ENCODE measurements at places on chromosomes 3 and 15.

DNA sequence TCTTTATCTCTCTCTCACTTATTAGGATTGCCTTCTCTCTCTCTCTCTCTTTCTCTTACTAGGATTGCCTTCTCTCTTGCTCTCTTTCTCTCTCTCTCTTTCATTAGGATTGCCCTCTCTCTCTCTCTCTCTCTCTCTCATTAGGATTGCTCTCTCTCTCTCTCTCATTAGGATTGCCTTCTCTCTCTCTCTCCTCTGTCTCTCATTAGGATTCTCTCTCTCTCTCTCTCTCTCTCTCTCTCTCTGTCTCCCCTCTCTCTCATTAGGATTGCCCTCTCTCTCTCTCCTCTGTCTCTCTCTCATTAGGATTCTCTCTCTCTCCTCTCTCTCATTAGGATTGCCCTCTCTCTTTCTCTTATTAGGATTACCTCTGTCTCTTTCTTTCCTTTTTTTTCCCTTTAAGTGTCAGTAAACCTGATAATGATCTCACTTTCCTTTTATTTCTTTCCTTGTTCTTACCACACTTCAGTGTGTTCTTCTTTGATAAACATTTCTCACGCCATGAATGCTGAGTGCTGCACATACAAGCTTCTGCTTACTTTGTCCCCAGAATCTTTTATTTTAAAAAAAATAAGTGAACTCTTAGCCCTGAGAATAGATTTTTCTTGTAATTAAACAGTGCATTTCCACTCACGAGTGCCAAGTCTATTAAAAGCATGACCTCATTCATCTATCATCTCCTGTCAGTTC lies 243.4 kb upstream of the TBC1D5 start:
- no peak for DNase-seq

DNA sequence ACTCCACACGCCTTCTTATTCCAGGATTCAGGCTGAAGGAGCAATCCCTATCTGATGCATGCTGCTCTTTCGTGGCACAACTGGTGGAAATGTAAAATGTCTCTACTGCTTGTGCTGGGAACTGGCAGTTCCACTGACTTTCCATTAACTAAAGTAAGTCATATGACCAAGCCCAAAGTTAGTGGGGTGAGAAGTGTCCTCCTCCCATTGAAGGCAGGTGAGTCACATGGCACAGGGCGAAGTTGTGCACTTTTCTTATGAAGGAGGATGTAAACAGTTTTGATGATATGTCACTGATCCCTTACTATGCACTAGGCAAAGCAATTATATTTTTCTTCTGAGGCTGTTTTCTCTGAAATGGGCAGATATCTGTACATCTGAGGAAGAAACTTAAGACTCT lies 51.6 kb downstream of the SLC7A14 start:
- DNase-seq, result no peak

DNA sequence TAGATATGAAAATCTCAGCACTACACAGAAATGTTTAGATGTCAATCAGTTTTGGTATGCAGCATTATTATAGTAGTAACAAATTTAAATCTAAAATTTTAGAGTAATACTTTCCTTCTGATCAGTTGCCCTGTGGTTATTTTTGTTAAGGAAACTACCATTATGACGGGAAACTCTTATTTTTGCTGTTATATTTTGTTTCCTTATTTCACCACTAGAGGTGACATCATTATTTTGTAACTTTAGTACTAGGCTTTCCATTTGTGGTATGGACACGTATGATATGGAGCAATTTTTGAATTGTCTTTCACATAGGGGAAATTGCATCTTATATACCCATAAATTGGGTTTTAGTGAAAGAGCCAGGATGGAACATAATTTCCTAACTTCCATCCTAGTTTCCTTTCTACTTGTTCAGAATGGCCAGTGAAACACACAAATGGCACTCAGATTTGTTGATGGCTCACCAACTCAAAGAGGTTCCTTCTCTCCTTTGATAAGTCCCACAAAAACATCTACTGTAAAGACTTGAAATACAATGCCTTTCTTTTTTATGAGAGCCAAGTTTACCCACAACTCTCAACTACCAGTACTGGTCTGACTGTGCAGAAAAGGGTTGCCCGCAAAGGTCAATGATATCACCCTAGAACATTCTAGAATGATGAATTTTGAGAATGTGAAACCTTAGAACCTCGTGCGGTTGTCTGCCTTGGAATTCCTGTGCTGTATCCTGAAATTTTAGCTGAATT lies 19.4 kb upstream of the PPP4R2 start:
- no peak for DNase-seq

DNA sequence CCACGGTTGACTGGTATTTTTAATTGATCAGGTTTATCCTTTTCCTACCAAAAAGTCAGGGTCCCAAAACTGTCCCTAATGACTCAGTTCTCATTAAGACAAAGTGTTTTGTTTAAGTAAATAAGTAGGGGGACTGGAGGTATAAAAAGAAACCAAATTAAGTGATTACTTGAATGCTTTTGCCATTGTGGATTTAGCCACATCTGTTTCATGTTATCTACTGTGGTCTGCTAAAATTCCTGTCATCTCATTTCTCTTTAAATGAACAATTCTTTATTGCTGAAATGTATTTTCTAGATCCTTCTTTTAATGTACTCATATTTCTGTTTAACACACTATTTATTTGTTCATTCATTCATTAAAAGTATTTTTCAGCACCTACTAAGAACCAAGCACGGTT lies 625.9 kb upstream of the ADAMTS9 start:
- no peak for DNase-seq

- no peak for DNase-seq
These were observed 10.9 kb downstream of the KLF13 start for GRCh38 chr15:31337352-31338031.
